ENCODE measurements at places on chromosomes 11 and 22.

- no peak for DNase-seq
These were observed 5.3 kb upstream of the KLHDC7B start for GRCh38 chr22:50540381-50540780.

DNA sequence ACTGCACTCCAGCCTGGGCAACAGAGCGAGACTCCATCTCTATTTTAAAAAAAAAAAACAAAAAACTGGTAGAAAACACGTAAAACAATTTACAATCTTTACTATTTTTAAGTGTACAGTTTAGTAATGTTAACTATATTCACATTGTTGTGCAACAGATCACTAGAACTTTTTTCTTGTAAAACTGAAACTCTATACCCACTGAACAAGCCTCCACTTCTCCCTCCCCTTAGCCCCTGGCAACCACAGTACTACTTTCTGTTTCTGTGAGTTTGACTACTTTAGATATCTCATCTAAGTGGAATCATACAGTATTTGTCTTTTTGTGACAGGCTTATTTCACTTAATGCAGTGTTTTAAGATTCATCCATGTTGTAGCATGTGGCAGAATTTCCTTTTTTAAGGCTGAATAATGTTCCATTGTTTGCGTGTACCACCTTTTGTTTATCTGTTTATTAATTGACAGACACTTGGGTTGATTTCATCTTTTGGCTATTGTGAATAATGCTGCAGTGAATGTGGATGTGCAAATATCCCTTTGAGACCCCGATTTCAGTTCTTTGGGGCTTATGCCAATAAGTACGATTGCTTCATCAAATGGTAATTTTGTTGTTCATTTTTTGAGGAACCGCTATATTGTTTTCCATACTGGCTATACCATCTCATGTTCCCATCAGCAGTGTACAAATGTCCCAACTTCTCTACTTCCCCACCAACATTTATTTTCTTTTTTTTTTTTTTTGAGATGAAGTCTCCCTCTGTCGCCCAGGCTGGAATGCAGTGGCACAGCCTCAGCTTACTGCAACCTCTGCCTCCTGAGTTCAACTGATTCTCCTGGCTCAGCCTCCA is 11.0 kb downstream of the DDB2 start:
- peak; percentile 57 for DNase-seq

DNA sequence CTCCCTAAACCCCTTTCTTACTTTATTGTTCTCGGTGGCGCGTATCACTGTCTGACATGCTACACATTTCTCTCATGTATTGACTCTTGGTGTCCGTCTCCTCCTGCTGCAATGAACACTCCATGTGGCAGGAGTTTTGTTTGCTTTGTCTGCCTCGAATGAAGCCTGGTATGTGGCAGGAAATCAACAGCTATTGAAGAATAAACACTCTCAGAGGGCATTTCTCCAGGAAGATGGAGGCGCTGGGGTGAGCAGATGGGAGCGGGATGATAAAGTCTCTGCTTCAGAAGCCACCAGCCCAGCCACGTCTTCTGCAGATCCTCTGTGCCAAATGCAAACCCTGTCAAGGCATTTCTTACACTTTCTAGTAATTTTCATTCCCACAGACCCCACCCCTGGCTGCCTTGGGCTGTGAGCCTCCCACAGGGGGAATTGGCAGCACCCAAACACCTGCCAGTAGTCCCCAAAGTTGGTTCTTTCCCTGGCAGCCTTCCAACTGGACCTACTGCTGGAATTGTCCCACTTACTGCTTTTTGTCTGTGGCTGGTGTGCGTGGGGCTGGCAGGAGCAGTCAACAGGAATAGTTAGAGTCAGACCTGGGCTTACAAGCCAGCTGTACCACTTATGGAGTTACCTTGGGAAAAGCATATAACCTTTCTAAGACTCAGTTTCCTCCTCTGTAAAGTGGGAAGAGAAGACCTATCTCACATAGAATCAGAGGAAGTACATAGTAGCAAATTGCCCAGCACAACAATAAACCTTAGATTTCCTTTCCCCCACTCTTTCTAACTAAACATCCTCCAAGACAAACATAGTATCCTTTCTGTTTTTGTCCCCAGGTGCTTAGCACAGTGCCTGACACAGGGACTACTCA is 13.3 kb upstream of the IL10RA start:
- no peak for DNase-seq

DNA sequence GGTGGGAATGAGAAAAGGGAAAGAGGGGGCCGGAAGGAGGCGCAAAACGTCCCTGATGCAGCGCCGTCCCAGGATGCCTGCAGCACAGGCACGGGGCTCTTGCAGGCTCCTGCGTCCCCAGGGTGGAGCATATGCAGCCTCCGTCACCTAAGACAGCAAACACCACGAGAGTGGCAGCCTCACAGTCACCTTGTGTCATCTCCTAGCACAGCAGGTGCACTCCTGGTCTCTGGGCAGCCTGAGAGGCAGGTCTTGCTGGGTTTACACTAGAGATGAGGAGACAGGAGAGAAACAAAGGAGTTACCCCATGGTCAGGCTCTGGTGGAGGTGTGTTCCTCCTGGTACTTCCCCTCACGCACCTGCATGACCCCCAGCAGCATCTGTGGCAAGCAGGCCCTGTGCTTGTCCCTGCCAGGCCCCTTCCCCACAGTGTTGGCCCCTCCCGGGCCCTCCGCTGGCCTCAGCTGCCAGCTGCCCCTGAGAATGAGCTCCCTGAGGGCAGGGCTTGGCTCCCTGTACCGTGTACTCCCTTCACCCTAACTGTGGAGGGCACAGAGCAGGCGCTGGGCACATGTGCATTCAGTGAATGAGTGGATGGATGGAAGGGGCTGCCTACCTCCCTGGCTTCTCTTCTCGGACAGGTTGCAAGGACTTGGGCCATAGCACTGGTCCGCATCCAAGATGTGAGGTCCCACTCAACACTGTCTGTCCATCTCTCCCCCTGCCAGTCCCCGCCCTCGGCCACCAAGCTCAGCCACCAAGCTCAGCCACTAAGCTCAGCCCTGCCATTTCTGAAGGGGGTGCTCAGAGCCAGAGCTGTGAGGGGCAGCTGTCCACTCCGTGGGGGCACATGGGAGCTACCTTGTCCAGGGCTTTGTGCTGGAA is 988.6 kb downstream of the BRD1 start:
- no peak for DNase-seq

DNA sequence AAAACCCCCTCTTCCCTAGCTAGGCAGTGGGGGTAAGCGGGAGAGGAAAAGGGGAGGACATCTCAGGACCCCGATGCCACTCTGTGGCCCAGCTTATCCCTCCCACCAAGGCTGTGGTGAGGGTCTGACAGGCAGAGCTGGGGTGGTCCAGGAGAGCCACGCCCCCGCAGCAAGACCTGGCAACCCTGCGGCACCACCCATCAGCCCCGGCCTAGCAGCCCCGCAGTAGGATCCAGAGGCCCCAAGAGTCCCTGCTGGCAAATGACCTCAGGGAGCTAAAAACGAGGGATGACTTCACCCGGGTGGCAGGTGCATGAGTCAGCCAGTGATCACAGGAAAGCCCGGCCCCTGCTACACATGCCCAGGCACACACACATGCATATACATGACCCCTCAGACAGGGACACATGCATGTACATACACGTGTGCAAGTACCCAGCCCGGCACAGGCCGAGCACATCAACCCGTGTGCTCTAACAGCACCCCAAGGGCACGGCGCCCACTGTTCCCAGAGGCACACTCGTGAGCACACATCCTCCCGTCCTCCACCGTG is 32.3 kb downstream of the ARVCF start:
- peak; percentile 25 for DNase-seq

- DNase-seq = peak; percentile 69
These were observed 776 bp downstream of the NLRX1 start for GRCh38 chr11:119169282-119169719.

- DNase-seq = no peak
These were observed 50.7 kb downstream of the CSF2RB start for GRCh38 chr22:36964106-36964505.

- DNase-seq = no peak
These were observed 773.4 kb upstream of the RAG2 start for GRCh38 chr11:37371346-37371970.

DNA sequence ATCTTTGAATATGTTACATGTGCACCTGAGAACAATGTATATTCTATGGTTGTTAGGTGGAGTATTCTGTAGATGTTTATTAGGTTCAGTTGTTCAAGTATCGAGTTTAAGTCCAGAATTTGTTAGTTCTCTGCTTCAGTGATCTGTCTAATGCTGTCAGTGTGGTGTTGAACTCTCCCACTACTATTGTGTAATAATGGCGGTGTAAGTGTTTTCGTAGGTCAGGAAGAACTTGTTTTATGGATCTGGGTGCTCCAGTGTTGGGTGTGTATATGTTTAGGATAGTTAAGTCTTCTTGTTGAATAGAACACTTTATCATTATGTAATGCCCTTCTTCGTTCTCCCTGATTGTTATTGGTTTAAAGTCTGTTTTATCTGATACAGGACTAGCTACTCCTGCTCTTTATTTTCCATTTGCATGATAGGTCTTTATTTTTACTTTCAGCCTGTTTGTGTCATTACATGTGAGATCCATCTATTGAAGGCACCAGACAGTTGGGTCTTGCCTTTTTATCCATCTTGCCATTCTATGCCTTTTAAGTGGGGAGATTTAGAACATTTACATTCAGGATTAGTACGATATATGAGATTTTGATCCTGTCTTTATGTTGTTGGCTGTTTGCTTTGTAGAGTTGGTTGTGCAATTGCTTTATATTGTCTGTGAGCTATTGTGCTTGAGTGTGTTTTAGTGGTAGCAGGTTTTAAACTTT is 121.6 kb downstream of the DDX10 start:
- no peak for DNase-seq

GRCh38 chr22:35900483-35901168 is 128.0 kb downstream of the RBFOX2 start:
- DNase-seq = peak; percentile 33

GRCh38 chr11:112504056-112504455 is 243.4 kb upstream of the PLET1 start:
- no peak for DNase-seq

- no peak for DNase-seq
These were observed 642 bp upstream of the C11orf58 start for GRCh38 chr11:16737818-16738192.

DNA sequence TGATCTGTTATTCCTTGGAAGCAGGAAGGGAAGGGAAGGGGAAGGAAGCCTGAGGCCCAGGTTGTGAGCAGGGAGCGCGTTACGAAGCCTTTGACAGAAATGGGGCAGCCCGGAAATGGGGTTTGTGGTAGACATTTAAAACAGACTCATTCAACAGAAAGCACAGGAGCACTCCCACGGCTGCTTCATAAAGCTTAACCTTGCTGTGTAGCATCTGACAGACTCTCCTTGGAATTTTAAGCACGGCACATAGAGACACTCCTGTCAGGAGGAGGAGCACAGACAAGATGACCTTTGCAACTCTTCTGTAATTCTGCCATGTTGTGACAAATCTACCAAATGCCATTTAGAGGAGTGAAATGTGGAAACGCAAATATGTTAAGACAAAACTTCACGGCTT is 131.6 kb downstream of the FBXO7 start:
- no peak for DNase-seq

DNA sequence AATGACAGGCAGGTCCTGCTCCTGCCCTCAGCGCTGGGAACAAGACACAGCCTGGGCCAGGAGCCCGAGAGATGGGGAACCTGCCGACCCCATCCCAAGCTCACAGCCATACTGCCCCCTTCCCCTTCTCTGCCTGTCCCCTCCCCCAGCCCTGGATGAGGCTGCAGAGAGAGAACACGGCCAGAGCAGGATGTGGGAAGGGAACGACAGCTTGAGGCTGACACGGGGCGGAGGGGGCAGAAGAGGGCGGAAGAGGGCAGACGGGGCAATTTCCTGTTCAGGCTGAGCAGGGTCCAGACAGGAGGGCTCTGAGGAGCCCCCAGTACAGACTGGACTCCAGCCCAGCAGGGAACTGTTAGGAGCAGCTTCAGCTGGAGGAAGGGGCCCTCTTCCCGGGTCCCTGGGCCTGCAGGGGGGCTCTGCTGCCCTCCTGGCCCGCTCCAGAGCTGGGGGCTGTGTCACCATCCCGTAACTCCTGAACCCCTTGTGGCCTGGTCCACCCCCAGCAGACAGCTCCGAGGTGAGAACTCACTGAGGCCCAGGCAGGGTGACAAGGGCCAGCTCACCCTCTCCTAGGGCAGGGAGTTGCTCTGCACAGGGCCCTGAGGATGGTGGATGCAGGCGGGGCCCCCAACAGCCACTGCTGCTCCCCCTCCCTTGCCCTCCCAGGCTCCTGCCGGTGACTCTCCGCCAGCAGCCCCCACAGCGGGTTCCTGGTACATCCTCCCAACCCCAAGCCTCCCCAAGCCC is 5.7 kb downstream of the CTSD start:
- DNase-seq = peak; percentile 76

DNA sequence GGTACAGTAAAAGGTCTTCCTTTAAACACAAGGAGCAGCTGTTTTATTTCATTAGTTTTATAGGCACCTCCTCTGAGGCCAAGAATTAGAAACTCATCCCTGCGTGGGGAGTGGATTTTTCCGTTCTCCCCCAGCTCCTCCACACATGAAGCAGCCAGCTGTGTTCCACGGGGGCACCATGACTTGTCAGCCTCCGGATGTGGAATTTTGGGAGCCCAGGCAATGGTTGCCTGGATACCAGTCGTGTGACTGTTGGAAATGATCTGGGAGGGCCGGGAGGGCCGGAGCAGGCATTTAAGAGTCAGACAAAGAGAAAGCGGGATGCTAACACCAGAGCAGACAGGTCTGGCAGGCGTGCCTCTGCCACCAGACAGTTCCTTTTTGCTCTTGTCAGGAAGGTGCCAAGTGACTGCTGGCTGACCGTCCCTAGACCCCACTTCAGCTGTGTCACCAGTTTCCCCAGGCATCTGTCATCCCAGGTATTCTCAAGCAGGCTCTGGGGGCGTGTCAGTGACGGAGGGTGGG is 15.9 kb upstream of the CDC42EP2 start:
- no peak for DNase-seq

DNA sequence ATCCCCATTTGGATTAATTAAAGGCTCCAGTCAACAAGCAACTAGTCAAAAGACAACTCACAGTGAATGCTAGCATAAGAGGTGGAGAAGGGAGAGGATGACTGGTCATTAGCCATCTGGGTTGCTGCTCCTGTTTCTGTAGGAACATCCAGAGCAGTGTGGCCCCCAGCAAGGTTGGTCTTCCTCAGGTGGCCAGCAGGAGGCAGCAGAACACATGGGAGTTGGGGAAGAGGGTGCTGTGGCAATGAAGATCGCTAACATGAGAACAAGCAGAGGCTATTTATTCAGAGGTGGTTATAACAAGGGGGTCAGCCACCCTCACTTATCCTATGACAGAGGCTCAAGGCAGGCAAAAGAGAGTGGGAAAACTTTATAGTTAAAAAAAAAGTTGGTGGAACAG is 21.3 kb downstream of the IZUMO1R start:
- DNase-seq = peak; percentile 67
